ENCODE measurements at places on chromosomes 7 and 10. TPM values are rescaled to one million over a fixed set of nuclear protein-coding genes. Genes with fewer than 3 reads are reported as not detected.

GRCh38 chr10:655184-655583 is 34.3 kb downstream of the DIP2C start:
- H3K4me3 ChIP-seq: no peak overlapping the region
- no peaks in the 10 kb centered on the region for H3K27me3 ChIP-seq
- no peak overlapping the region for H3K27ac ChIP-seq
- H3K36me3 ChIP-seq: no peaks in the 10 kb centered on the region
- DNase-seq: no peak

- peak overlapping the region; percentile 61 for H3K27ac ChIP-seq
- H3K4me3 ChIP-seq: no peak overlapping the region
- H3K36me3 ChIP-seq: peaks cover 15% of the 10 kb centered on the region
- no peaks in the 10 kb centered on the region for H3K27me3 ChIP-seq
These were observed 23.4 kb downstream of the COX15 start for GRCh38 chr10:99708428-99709012.

GRCh38 chr7:127619681-127620405 is 1.9 kb upstream of the PAX4 start:
- H3K4me3 ChIP-seq: no peak overlapping the region
- no peaks in the 10 kb centered on the region for H3K4me1 ChIP-seq
- no peaks in the 10 kb centered on the region for H3K36me3 ChIP-seq
- H3K27ac ChIP-seq: no peak overlapping the region

GJD4 gene
- not detected for total RNA-seq

MUC3A gene
- 0.49 TPM for total RNA-seq

Measured in vagina (tissue), 2 donors.